Esophagus muscularis mucosa (tissue), 4 donors: ENCODE measurements at places on chromosomes 16 and 17.

DNA sequence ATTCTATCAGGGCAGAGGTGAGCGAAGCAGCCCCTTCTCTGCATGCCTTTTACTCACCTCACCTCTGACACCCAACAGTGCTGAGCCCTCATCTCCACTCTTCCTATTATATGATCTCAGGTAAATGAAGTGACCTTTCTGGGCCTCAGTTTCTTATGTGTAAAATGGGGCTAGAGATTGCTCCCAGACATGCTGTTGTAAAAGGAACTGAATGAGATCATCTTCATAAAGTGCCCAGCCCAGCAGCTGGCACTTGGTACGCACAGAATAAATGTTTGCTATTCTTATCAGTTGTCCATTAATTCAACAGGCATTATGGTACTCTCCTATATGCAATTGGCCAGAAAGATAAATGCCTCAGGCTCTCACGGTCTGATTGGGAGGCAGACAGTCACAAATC lies 4.5 kb upstream of the GALK1 start:
- no peak for DNase-seq

DNA sequence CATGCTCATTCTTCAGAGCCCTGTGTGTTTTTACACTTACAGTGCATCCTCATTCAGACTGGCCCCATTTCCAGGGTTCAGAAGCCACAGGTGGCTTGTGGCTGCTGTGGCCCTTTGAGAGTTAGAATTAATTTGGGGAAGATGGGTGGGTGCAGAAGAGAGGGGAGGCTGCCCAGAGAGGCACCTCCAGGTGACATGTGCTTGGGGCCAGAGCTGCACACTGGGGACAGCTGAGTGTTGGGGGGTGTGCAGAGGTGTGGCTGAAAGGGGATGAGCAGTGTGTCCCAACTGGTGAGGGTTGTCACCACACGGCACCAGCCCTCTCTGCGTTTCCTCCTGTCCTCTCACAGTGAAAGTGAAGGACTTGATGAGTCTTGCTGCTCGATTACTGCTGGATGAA lies 6.9 kb upstream of the EIF1 start:
- DNase-seq = no peak

DNA sequence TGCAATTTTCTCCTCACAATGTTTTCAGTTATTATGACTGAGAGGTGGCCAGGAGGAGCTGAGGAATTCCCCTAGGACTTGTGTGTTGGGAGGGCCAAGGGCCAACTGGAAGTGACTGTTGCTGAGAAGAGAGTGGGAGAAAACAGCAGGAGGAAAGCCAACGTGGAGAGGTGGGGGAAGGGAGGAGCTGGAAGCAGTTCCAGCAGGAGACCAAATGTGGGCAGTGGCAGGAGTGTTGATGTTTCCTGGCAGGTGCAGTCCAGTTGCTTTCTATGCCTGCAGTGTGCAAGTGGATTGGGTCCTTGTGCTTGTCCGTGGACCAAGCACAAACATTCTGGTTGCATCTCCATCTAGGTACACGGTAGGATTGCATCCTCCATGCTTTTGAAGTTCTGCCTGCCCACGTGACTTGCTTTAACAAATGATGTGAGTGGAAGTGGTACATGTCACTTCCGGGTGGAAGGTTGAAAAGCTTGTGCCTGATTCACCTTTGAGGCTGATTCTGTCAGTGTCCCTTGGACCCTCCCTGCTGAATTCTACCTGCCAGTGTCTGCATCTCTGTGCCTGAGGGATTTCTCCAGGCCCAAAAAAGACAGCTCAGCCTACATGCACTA lies 54.7 kb upstream of the CRHR1 start:
- no peak for DNase-seq

DNA sequence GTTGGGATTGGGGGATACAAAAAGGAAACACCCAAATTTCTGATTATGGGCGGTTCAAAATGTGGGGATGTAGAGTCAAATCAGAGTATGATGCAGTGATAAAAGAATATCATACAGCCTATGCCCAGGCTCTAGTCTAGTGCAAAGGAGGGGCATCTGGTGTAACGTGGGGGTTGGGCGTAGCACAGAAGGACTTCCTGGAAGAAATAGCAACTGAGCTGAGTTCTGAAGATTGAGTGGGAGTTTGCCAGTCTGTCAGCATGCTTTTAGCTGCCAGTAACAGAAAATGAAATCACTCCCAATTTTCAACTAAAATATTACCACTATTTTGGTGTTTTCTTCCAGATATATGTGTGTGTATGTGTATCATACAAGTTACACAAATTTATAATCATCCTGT lies 196.9 kb downstream of the SPECC1 start:
- no peak for DNase-seq

DNA sequence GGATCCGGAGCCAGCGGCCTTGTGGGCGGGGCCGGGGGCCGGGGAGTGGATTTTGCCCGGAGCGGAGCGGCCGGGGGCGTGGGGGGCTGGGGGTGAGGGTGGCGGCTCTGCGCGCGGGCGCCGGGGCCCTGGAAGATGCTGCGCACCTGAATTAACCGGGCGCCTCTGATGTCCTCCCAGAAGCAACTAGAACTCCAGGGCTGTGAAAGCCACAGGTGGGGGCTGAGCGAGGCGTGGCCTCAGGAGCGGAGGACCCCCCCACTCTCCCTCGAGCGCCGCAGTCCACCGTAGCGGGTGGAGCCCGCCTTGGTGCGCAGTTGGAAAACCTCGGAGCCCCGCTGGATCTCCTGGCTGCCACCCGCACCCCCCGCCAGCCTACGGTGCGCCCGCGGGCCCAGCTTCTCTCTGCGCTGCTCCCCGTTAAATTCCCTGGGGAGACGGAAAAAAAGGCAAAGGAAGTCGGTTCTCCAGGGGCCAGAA lies 549 bp downstream of the SLC26A11 start:
- DNase-seq = no peak

- DNase-seq = no peak
These were observed 3.3 kb upstream of the SLC16A3 start for GRCh38 chr17:82225368-82226029.

- DNase-seq = peak; percentile 72
These were observed 37.1 kb downstream of the TMEM11 start for GRCh38 chr17:21176773-21177395.

DNA sequence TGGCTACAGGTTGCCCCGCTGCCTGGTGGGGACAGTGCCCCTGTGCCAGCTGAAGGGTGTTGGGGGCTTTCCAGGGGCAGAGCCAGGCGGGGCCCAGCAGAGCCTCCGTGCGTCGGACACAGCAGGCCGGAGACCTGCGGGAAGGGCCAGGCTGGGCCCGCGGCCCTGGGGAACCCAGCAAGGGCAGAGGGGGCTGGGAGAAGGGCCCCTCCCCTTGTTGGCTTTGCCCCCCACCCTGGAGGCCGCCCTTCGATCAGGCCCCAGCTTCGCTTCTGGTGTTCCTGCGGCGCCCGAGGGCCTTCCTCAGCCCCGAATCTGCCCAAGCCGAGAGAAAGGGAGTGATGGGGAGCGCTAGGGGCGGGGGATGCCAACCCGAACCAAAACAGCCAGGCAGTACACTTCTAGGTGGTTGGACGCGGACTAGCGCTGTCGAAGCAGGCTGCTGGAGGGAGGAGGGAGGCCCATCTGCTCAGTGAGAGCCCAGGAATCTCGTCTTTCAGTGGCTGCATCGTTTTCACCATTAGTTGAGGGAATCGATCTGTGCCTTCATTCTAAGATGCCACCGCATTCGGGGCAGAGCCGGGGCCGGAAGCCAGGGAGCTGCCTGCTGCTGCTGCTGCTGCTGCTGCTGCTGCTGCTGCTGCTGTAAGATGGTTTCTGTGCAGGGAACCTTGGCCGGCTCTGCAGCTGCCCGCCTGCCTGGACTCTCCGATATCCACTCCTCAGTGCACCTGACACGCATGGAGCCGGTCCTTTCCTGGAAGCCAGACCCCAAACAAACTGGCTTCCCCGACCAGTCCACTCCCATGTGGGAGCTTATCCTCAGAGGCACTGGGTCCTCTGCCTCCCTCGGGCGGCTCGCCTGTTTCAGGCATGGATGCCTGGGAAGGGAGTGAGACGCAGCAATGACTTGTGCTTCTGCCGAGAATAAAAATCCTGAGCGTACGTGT lies 1.7 kb downstream of the JPH3 start:
- DNase-seq = no peak

DNA sequence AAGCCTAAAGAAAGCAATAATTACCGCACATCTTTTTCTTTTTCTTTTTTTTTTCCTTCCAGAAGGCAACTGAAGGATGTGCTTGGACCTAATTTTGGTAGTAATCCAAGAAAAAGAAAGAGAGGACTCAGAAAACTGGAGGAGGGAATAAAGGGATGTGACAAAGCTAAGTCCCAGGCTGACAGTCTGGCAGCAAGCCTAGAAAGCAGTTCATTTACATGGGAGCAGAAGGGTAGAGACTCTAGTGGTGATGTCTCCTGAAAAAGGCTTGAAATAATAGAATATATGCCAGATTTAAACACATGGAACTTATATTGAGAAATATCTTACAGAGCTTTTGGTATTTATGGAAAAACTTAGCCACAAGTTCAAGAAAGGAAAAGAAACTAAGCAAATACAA lies 101.0 kb upstream of the SHISA6 start:
- no peak for DNase-seq

GRCh38 chr17:43723697-43724359 lies 34.8 kb downstream of the SOST start:
- DNase-seq = no peak

GRCh38 chr17:4673169-4673568 lies 30.8 kb downstream of the PELP1 start:
- no peak for DNase-seq

DNA sequence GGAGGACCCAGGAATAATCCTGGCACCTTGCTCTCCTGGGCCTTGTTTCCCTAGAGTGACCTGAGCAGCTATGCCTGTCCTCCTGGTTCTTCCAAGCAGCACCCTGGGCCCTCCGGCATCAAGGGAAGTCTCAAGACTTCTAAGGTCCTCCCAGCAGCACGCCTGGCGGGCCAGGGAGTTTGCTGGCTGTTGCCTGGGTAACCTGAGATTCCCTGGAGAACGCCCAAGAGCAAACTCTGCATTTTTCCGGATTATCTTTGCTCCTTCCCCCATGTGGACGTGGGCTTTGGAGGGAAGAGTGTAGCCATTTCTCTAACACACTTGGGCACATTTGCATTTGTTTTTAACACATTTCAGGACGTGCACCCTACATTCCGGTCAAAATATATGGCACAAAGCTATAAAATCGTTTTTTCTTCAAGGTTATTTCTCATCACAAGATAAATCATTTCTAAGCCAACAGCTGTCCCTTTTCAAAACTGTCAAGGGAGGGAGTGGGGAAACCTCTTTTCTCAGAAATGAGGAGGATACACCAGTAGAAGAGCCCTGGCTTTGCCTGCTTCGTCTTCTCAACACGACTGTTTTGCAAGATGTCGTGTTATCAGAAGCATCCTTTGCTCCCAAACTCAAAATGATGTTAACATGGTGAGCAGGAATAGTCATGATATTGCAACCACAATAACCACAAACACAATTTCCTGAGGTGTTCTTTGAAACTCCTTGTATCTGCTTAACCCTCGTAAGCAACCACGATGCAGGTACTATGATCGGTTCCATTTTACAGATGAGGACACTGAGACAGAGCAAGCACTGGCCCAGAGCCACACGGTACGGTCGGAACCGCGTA lies 116.5 kb downstream of the ADCY9 start:
- DNase-seq = no peak

DNA sequence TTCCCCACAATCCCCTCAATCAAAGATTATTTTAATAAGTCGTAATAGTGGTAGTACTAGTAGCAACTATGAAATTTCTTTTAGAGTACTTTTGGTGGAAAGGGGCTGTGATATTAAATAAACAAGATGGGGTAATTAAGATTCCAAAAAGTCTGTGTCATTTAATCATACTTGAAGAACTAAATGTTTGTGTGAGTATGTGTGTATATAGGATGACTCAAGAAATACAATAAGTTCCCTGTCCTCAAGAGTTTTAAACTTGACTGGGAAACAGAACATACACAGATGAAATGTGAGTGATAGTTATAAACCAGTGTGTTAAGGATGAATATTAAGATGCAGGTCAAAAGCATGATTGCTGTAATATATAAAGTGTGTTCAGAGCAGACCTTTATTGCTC lies 2.3 kb downstream of the ALDH3A2 start:
- DNase-seq = no peak

- no peak for DNase-seq
These were observed 199.1 kb downstream of the KATNIP start for GRCh38 chr16:27748868-27749546.

DNA sequence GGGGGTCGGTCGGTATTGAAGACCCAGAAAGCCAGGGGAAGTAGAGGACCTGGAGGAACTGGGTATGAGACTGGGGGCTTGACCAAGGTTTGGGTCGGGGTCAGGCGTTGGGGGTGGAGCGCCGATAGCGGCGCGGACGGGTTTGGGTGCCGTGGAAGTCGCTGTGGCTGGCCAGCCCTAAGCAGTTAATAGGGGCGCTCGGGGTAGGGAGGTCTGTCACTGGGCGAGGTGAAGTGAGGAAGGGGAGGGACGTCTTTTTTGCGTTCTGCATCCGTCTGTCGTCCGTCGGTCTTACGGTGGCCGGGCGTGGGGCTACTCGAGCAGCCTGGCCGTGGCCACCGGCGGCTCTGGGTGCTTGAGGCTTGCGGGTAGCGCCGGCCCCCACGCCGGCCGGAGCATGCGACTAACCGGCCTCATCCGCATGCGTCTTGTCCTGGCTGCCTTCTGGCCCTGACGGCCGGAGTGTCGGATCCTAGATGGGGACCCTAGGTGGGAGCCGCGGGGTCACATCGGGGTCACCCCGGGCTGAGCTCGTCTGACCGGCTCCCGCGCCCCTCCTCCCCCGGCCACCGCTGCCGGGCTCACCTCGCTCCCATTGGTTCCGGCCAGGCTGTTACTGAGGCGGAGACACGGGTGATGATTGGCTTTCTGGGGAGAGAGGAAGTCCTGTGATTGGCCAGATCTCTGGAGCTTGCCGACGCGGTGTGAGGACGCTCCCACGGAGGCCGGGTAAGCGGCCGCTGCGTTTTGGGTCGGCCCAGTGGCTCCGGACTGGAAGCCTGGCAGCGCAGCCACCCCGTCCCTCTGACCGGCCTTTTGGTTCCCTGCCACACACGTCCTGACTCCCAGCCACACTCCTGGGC lies 10.3 kb upstream of the TMEM88 start:
- peak; percentile 98 for DNase-seq

GRCh38 chr17:34107019-34107418 lies 148.1 kb upstream of the CCL2 start:
- peak; percentile 31 for DNase-seq
